ENCODE measurements at places on chromosomes 1 and 21.
A peak's percentile ranks its signal among the peaks of the same experiment; 100 is the strongest.

DNA sequence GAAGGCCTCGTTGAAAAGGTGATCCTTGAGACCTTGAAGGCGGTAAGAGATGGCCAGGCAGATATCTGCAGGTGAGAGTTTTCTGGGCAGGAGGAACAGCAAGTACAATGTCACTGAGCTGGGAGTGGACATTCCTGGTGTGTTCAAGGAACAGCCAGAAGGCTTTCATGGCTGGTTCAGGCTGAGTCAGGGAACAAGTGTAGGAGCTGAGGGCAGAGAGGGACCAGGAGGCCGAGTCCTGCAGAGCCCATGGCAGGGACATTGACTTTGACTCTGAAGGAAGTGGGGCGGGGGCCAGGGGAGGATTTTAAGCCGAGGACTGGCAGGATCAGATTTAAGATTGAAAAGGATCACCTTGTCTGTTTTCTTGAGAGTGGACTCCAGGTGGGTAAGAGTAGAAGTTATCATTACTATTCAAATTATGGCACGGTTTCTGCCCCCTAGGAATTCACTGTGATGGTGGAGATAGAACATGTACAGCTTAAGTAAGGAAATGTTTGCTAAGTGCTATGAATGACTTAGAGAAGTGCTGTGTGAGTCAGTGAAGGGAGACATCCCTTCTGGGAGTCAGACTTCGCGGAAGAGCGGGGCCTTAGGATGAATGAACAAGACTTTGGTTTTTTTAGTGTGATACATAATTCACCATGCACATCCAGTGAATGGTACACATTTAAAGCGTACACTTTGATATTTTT is 202.3 kb downstream of the KIF26B start:
- DNase-seq: no peak

GRCh38 chr1:47030170-47030805 is 6.8 kb downstream of the CYP4X1 start:
- DNase-seq: no peak

DNA sequence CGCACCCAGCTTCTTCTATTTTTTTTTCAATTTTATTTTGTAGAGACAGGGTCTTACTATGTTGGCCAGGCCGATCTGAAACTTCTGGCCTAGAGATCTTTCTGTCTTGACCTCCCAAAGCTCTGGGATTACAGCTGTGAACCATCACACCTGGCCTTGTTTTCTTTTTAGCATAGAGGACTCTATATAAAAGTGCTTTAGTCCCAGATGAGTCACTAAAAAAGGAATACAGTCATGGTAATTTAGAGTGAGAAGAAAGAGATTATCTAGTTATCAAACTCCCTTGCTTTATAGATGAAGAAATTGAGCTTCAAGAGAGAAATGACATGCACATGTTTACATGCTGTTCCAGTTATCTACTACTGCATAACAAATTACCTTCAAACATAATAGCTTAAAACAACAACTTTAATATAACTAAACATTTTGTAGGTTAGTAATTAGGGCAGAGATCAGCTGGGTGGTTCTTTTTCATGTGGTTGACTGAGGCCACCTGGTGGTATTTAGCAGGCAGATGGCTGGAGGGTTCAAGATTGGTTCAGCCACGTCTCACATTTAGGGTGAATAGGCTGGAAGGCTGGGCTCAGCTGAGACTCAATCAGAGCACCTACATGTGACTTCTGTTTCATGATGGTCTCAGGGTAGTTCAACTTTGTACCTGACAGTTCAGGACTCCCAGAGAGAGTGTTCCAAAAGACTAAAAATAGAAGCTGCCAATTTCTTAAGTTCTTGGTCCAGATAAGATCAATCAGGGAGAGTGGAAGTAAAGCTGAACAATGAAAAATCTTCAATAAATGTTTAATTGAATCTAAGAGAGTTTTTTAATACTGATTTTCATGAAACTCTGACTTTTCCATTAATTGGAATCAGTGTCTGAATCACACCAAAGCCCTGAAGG is 16.9 kb upstream of the MTF2 start:
- peak; percentile 50 for DNase-seq

DNA sequence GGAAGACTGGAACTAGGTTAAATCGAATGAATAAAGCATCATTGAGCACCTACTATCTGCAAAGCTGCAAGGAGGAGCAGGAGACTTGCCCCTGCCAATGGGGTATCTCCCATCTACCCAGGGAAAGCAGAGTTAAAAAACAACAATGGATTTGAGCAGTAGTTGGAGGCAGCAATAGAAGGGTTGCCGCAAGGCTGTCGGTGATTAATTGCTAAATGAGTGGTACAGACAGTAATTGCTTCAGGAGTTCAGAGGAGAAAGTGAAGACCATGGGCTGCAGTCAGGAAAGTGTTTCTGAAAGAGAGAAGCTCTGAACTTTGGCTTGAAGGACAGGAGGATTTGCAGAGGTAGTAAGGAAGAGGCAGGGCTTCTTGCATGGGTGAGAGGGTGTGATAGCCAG is 152.9 kb downstream of the ACTL8 start:
- no peak for DNase-seq

- DNase-seq: no peak
These were observed 27.8 kb downstream of the RPAP2 start for GRCh38 chr1:92326681-92327080.

DNA sequence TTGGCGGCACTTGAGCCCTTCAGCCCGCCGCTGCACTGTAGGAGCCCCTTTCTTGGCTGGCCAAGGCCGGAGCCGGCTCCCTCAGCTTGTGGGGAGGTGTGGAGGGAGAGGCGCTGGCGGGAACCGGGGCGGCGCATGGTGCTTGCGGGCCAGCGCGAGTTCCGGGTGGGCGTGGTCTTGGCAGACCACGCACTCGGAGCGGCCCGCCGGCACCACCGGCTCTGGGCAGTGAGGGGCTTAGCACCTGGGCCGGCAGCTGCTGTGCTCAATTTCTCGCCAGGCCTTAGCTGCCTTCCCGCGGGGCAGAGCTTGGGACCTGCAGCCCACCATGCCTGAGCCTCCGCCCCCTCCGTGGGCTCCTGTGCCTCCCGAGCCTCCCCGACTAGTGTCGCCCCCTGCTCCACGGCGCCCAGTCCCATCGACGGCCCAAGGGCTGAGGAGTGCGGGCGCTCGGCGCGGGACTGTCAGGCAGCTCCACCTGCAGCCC is 673.7 kb upstream of the BRINP3 start:
- no peak for DNase-seq

DNA sequence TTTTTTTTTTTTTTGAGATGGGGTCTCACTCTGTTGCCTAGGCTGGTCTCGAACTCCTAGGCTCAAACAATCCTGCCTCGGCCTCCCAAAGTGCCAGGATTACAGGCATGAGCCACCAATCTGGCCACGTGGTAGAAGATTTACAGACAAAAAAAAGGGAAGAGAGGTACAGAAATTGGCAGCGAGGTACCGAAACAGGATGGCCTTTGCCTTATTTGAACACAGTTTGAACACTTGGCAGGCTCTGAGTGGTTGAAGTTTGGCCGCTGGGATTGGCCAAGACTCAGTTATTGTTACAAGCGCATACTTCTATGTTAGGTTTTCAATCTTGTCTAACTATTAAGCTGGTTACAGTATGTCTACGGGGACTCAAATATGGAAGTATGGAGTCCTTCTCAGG is 6.2 kb upstream of the AADACL4 start:
- no peak for DNase-seq

DNA sequence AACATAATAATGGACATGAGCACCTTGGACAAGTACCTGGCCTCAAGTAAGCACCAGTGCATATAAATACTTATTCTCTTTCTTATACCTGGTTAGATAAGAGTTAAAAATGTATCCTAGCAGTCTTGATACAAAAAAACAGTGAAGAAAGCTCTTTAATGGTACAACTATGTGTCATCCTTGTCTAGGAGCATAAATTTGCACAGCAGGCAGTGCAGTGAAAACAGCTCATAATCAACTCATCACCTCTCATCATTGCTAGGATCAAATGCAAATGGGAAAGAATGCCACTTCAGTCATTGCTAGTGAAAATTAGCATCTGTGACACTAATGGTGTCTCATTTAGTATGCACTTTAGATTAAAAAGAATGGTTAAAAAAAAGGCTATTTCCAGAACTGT is 7.6 kb downstream of the SAMSN1 start:
- DNase-seq: no peak

- no peak for DNase-seq
These were observed 22.2 kb upstream of the GNG12 start for GRCh38 chr1:67855444-67855843.

DNA sequence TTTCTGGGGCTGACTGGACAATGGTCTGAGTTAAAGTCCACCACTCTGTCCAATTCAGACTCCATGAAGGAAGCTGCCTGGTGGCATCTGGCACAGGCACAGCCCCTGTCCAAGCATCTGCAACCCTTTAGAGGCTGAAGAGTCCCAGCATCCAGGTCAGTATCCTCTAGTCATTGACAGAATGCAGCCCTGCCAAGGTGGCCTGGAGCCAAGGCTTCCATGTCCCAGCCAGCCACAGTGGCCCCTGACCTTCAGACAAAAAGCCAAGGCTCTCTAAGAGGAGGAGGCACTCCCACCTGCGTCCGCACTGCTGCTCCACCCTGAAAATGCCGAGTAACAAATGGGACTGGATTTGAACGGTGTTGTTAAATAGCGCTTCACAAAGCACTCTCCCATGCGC is 49.4 kb downstream of the KCNN3 start:
- DNase-seq: no peak

DNA sequence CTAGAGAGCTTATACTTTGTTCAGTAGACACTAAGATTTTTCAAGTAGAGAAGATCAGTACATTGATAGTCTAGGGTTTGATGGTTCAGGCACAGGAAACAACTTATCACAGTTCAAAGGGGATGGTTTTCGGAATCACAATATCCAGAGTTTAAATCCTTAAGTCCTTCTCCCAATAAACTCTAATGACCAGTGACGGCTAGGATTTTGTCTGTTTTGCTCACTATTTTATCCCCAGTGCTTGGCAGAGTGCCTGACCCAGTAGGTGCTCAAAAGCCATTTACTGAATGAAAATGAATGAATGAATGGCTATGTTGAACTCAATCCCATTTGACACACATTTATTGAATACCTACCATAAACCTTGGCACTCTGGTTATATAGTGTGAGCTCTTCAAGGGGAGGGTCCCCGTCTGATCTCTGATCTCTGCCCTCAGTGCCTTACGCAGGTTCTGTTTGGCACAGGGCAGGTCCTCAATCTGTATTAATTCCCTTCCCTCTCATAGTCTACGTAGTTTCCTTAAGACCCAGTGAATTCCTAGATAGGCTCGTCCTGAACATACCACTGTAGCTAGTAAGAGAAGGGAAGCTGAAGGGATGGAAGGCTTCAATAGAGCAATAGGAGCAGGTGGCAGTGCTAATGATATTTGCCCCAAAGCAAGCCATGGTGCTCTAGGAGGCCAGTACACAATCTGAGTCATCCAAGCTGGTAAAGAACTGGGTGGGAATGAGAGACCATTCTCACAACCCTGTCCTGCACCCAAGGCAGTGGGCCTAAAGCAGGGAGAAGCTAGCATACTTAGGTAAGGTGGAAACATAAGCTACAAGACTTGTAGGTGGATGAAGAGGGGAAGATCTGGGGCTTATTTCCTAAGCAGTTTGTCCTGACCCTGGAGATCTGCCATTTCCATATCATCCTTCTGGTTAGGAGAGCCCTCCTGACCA is 53.4 kb downstream of the DMAP1 start:
- no peak for DNase-seq

GRCh38 chr1:2313651-2314261 is 77.6 kb downstream of the MORN1 start:
- no peak for DNase-seq

- no peak for DNase-seq
These were observed 111.8 kb upstream of the PALMD start for GRCh38 chr1:99533909-99534637.

DNA sequence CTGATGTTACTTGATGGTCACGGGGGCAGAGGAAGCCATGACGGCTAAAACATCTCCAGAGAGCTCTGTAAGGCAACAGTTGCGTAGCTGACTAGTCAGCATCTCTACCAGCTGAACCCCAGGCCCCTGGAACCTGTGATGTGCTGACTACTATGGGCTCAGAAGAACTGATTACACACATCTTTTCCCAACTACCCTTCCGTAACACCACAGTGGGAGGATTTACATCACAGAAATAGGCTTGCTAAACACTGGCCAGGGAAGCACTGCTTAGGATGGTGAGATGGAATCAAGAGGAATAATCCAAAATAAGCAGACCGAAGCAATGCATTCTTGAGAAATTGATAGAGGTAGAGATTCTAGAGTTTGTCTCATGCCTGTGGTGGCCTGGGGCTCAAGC is 122.5 kb downstream of the SMYD2 start:
- DNase-seq: no peak
